ENCODE measurements at places on chromosomes 11 and 22.
A peak's percentile ranks its signal among the peaks of the same experiment; 100 is the strongest.

DNA sequence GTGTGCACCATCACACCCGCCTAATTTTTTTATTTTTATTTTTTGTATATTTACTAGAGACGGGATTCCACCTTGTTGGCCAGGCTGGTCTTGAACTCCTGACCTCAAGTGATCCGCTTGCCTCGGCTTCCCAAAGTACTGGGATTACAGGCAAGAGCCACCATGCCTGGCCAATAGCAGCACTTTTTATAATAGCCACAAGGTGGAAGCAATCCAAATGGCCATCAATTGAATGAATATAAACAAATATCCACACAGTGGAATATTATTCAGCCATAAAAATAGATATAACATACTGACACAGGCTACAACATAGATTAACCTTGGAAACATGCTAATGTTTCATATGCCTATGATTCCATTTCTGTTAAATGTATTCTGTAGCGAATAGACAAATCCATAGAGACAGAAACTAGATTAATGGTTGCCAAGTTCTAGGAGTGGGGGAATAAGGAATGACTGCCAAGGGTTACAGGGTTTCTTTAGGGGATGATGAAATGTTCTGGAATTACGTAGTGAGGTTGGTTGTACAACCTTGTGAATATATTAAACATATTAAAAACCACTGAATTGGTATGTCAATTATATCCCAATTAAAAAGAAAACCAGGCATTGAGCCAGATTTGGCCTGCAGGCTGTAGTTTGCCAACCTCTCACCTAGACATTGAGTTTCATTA, 4.8 kb downstream of the VPS51 start:
- no peak for DNase-seq

GRCh38 chr11:122796128-122796717, 42.1 kb upstream of the CRTAM start:
- peak; percentile 70 for DNase-seq

DNA sequence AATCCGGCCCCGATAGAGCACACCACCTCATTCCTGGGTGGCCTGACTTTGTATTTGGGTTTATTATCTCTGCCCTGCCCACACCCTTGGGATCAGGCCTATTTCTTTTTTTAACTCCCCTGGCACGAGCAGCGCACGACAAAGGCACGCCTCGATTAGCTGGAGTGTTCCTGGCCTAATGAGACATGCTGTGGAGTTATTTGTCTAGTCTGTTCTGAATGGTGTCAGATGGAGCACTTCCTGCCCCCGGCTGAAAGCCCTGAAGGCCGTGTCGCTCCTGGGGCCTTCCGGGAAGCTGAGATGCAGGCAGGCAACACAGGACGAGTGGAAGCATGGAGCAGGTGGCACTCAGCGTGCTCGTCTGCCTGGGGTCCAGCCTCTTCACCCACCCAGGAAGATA, 47.1 kb downstream of the LARGE1 start:
- no peak for DNase-seq

GRCh38 chr11:10502770-10503169, 38.2 kb downstream of the RNF141 start:
- no peak for DNase-seq

GRCh38 chr11:8223513-8223900, 40.2 kb downstream of the LMO1 start:
- DNase-seq = no peak

DNA sequence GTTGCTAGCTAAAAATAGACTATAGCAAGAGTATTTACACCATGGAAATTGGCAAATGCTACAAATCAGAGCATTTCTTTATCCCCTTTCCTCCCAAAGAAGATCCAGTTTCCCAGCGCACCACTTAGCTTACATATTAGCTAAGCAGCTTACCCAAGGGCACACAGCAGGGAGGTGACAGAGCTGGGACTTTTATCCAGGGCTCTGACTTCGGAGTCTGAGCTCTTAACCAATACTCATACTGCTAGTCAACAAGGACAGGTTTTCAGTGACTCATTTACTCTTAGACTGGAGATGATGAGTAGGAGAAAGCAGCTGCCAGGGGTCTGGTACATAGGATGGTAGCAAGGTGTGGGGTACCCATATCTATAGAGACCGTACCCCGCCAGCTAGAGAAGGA, 38.4 kb downstream of the NAV2 start:
- no peak for DNase-seq

Measured in activated naive CD4-positive, alpha-beta T cell treated with Interleukin-2 at 50 U/mL for 16 hours (primary cell).